ENCODE measurements at places on chromosomes 1 and 21.

GRCh38 chr1:112508278-112509004 is at the start of gene WNT2B:
WNT2B (plus strand) TSS chr1:112508965; CDS start chr1:112509263, 298 bp downstream.
- no peak for DNase-seq

DNA sequence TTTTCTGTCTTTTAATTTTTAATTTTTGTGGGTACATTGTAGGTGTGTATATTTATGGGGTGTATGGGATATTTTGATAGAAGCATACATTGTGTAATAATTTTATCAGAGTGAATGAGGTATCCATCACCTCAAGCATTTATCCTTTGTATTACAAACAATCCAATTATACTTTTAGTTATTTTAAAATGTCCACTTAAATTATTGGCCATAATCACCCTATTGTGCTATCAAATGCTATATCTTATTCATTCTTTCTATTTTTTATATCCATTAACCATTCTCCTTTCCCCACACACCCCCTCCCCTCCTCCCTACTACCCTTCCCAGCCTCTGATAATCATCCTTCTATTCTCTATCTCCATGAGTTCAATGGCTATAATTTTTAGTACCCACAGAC is 70.2 kb upstream of the TSHB start:
- DNase-seq: no peak

DNA sequence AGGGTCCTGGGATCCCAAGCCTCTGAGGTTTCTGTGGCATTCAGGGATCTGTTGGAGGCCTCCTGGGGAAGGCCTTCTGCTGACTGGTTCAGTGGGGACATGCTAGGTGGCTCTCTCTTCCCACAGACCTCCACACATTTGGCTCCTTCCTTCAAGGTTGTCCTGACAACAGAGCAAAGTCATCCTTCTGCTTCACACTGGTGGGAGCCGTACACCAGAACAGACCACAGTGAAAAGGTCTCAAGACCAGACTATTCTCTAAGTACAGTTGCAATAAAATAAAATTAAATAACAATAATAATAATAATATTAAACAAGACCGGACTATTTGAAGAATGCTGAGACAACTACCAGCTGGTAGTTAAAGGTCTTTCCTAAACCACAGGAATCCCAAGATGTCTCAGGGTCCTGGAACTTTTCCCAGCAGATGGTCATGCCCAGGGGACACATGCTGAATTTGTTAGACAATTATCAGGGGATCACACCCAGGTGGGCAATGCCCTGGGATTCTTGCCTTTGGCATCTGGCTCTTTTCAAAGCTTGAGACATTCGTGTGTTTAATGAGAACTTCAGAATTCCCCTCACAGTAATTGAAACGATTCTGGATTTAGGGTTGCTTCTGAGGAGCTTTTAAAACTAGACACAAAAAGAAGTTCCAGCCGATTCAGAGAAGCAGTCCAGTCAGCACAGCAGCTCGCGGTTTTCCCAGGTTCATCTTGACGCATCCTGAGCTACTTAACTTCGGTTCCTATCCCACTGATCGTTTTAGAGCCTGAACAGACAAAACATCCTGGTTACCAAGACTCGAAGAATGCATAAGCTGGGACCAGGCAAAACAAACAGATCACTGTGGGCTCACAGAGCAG is 22.9 kb downstream of the HTR1D start:
- peak; percentile 11 for DNase-seq

GRCh38 chr1:175449306-175449705 is 256.7 kb upstream of the KIAA0040 start:
- no peak for DNase-seq

- no peak for DNase-seq
These were observed 37.4 kb upstream of the ZBTB40 start for GRCh38 chr1:22414244-22414751.
